ENCODE measurements at places on chromosomes 16 and 17.

- no peak for DNase-seq
These were observed 64.9 kb downstream of the CYB561 start for GRCh38 chr17:63381101-63381729.

DNA sequence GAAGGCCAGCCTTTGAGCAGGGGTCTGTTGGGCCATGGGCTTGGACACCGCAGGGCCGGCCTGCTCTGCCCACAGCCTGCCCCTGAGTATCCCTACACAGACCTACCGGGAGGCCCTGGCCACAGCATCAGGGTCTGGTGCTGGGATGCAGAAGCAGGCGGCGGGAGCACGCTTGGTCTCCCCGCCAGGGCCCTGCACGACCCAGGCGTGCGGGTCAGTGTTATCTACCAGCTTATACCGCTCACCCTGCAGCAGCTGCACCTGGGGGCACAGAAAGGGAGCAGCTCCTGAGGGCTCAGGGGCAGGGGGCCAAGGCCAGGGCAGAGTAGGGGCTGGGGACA is 8.8 kb downstream of the EVPL start:
- no peak for DNase-seq

GRCh38 chr17:41613277-41614082 is 913 bp upstream of the KRT16 start:
- DNase-seq = no peak

DNA sequence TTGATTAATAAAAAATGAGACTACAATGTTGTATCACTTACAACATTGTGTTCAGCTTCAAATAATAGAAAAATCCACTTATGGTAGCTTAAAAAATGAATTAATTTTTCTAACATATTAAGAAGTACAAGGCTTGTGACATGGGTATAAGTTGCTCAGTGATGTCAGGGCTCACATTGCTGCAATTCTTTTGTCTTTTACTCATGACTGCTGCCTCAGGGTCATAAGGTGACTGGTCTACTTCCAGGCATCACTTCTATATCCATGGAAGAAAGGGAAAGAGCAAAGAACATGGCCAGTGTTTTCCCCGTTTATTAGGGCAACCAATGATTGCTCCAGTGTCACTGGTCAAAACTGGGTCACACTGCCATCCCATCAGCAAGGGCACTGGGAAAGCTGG is 295.3 kb downstream of the MAP2K4 start:
- DNase-seq = no peak

DNA sequence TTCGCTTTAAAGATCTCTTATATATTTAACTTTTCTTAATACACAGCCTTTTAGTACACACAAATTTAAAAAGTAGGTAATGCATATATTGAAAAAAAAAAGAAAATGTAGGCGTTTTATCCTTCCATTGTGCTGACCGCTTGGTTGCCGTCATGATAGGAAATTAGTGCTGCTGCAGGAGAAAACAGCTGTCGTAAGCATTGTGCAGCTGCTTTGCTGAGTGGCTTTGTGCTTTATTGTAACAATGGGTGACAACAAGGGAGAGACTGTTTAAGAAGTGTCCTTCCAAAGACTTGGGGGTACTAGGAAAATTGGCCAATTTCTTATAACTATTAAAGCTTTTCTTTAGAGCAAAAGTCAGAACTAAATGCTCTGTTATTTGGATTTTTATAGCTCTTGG is 5.0 kb downstream of the HERPUD1 start:
- DNase-seq = no peak

DNA sequence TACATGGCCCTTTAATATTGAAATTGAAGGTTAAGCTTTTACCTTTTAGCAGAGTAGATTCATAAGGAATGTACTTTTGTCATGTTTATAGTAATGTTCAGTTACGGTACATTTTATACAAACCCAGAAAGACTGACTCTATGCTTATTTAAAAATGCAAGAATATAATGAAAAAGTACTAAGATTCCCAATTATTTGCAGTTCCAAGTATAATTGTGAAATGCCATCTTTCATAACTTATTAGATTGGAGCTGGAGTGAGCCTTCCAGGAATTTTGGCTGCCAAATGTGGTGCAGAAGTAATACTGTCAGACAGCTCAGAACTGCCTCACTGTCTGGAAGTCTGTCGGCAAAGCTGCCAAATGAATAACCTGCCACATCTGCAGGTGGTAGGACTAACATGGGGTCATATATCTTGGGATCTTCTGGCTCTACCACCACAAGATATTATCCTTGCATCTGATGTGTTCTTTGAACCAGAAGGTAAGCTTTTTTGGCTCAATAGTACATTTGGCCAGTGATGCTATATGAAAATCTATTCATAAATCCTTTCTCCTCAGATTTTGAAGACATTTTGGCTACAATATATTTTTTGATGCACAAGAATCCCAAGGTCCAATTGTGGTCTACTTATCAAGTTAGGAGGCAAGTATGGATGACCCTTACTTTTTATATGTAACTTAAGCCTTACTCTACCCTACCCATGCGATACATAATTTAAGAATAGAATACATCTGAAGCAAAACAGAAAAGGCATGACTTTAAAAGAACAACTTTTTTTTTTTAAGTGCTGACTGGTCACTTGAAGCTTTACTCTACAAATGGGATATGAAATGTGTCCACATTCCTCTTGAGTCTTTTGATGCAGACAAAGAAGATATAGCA is 4.2 kb downstream of the SRSF2 start:
- no peak for DNase-seq

GRCh38 chr17:10614536-10615155 is 42.5 kb downstream of the MYH3 start:
- DNase-seq = no peak

DNA sequence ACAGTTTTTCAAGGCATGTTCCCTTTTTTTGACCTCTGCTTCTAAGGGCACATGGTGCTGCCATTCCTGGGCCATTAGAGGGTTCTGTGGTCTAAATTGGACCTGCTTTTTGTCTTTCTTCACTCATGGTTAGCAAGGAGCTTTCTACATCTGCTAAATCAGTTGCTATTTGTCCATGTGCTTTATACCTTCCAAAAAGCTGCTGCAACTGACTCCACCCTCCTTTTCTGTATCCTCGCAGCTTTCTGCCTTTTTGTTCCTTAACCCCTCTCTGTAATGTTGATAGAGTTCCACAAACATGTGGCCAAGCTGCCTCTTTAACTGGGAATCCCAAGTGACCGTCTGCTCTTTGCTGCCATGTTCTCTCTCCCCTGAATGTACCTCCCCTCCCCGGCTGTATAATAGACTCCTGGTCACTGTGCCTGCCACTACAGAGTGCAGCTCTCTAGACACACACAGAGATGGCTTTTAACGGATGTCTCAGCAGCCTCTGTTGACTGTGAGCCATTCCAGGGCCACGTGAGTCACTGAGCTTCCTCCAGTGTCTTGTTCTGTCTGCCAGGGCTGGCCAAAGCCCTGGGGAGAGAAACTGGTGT is 57.4 kb upstream of the TEKT3 start:
- DNase-seq = no peak

DNA sequence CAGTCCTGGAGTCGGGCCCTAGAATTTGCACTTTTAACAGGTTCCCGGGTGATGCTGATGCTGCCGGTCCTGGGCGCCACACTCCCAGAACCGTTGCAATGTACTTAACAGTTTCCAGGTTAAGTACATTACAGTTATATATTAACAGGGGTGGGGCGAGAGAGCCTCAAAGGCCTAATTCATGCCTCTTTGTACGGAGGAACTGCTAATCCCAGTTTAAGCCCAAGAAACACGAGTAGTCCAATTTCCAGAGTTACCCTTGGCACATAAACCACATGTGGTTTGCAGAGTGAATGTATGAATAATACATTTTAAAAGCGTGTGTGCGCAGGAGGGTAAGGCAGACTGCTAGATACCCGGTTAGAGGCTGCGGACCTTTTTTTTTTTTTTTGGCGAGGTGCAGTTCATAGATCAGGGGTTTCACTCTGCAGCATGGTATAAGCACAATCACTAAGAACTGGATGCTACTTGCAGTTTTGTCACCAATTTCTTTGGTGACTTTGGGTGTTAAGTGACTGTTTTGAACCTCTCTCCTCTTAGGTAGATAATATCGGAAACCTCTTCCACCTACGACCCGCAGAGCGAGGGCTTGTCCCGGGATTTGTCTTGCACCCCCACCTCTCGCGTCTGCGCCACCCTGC is 713 bp downstream of the COX11 start:
- no peak for DNase-seq

- DNase-seq = no peak
These were observed 165.7 kb downstream of the IRF8 start for GRCh38 chr16:86064431-86065250.

DNA sequence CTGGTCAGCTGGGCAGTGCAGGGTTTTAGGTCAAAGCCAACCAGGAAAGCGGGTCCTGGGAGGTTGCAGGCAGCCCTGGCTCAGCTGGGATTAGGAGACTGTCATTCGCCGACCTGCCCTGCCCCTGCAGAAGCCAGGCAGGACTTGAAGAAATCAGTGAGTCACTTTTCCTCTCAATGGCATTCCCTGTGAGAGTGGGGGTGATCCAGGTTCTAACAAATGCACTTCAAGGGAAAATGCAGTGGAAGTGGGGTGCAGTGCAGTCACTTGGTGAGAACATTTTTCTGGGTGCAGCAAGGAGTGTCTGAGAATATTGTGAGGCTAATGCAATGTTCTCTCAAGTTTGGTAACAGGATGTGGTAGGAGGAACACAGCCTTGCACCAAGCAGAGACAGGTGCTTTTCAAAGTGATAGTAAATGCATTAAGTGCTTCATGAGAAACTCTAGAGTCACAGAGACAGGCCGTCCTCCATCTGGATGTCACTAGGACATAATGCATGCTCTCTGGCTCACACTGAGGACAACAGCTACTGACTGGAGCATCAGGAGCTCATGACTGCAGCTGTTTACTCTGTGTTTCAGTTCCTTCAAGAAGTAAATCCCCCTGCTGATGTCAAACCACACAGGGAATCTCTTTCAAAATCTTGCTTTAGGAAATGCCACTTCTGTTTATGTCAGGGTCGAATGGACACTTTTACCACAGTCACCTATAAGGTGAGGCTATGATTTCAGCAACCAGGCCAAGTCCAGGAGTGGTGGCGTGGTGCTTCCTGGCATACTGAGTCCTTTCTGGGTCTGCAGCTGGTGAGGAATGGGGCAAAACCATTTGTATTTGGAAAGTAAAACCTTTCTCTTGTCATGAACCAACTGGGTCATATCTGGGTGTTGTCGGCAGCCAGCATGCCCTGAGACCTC is 16.7 kb downstream of the CDK5R1 start:
- no peak for DNase-seq

DNA sequence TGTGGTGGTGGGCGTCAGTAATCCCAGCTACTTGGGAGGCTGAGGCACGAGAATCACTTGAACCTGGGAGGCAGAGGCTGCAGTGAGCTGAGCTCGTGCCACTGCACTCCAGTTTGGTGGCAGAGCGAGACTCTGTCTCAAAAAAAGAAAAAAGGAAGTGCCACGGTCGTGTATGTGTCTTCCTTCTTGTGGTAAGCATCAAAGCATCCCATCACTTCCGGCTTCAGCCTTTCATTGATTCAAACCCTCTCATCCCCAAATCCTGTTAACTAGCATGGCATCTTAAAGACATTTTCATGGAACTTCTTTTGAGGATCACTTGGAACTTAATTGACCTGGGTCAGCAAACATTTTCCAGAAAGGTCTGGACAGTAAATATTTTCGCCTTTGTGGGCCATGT is 126.2 kb downstream of the CPPED1 start:
- DNase-seq = no peak

GRCh38 chr17:21278450-21279197 is 5.9 kb upstream of the MAP2K3 start:
- DNase-seq = no peak

DNA sequence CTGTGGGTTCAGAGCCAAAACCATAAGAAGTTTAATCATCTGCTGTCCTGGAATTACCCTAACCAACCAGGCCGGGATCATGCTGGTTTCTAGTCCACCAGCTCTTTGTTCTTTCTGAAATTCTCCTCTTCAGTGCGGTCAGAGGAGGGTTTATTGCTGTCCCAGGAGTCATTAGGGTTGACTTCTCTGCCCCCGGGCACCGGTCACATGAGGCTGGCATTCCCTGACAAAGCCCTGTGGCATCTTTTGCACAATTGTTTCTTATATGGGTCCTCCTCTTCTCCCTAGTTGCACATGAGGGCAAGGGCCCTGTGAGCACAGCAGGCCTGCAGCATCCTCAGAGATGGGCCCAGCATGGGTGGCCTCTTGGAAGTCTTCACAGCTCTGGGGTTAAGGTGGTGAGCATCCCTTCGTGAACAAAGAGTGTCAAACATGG is 243.9 kb downstream of the IRF8 start:
- DNase-seq = no peak

DNA sequence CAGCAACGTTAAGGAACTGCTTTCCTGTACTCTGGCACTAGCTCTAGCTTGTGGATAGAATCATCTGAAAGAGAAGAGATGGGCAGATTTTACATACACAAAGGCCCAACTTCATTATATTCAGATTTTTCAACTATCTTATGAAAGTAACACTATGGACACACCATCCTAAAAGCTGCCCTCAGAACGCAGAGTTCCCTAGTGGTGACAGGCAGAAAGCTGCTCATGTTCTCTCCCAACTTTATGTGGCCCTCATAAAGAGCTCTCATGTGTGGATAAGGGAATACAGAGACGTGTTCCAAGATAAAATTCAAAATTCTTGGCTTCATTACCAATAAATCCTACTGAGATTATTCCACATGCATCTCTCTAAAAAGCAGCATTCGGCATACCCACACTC is 1.5 kb downstream of the CFAP20 start:
- DNase-seq = no peak

GRCh38 chr17:8048236-8048635 is 9.4 kb downstream of the ALOX15B start:
- no peak for DNase-seq

- no peak for DNase-seq
These were observed 9.0 kb upstream of the C1QL1 start for GRCh38 chr17:44977065-44977464.

GRCh38 chr16:78648517-78648916 is 549.1 kb downstream of the WWOX start:
- DNase-seq = no peak

- peak; percentile 35 for DNase-seq
These were observed 14.4 kb downstream of the GUCY2D start for GRCh38 chr17:8016632-8017424.

- no peak for DNase-seq
These were observed 62.5 kb downstream of the FTO start for GRCh38 chr16:53766304-53767016.

DNA sequence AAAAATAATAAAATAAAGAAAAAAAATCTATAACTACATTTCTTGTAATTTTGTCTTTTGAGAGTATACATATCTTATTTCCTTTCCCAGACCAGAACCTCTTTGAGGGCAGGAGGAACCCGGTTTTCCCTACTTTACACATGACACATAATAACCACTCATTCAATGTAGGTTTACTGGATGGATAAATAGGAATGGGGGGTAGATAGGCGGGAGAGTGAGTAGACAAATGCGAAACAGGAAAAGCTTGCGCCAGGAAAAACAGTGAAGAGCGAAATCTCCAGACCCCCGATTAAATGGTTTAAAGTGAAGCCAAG is 515 bp upstream of the GOSR2 start:
- DNase-seq = no peak

GRCh38 chr16:56325956-56326355 is 99.4 kb downstream of the AMFR start:
- no peak for DNase-seq

- no peak for DNase-seq
These were observed 65.3 kb downstream of the COG7 start for GRCh38 chr16:23387666-23388065.

- DNase-seq = no peak
These were observed 174.3 kb downstream of the UTP18 start for GRCh38 chr17:51434434-51435170.
